ENCODE measurements at places on chromosomes 4 and X.

DNA sequence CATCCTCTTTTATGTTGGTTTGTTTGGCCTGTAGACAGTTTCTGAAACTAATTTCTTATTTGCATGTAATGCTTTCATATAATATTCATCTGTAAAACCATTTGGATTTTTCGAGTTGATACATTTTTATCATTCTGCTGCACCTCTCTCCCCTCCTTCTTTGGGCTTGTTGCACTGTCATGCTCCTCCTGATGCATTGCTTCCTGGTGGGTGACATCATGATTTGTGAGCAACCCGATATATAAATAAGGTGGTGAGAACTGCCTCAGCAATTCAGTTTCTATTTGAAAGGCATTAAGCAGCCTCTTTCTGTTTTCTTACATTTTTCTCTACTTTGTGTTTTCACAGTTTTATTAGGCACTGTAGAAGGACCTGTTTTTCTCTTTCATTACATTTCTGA, 515.7 kb downstream of the RPA4 start:
- H3K27ac ChIP-seq: no peak overlapping the region
- peaks cover 9% of the 10 kb centered on the region for H3K27me3 ChIP-seq

DNA sequence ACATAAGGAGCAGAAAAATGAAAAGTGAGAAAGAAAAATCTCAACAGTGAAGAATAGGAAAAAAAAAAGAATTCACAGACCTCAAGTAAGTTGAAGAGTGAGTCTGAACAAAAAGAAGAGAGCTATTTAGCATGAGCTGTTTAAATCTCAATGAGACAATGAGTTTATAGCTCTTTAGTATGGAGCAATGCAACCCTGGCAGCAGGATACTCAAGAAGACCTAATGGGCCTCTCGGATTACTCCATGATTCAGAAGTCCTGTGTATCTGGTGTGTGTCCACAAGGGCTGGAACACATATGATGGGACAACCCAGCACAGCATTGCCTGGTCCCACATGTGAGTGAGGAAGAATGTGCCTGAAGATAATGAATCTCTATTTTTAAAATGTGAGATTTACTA, 563.1 kb upstream of the INTU start:
- no peaks in the 10 kb centered on the region for H3K27me3 ChIP-seq
- H3K4me1 ChIP-seq: peaks cover 3% of the 10 kb centered on the region
- no peaks in the 10 kb centered on the region for H3K36me3 ChIP-seq
- DNase-seq: peak; percentile 23

- no peaks in the 10 kb centered on the region for H3K36me3 ChIP-seq
- no peak overlapping the region for H3K4me3 ChIP-seq
- no peak overlapping the region for H3K27ac ChIP-seq
Measured at GRCh38 chr4:142380052-142380602, 466.0 kb downstream of the INPP4B start.

- DNase-seq: no peak
- no peak overlapping the region for H3K27ac ChIP-seq
- no peaks in the 10 kb centered on the region for H3K36me3 ChIP-seq
- no peaks in the 10 kb centered on the region for H3K4me1 ChIP-seq
- H3K27me3 ChIP-seq: no peaks in the 10 kb centered on the region
- no peak overlapping the region for H3K4me3 ChIP-seq
Measured at GRCh38 chrX:124829930-124830329, 483.6 kb downstream of the SH2D1A start.

DNA sequence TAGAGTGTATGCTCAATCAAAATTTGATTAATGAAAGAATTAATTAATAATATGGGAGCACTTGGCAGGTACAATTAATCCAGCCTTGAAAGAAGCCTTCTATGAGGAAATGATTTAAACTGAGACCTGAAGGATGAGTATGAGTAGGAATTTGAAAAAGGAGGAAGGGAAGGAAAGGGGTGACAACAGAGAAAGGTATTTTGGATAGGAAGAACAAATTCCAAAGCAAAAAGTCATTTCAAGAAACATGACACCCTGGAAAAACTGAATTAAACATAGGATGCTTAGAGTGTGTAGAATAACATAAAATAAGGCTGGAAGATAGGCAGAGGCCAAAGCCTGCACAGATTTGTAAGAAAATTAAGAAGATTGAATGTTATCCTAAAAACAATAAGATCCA, 29.6 kb downstream of the PHOX2B start:
- H3K27me3 ChIP-seq: peaks cover 46% of the 10 kb centered on the region
- no peaks in the 10 kb centered on the region for H3K4me1 ChIP-seq
- H3K4me3 ChIP-seq: no peak overlapping the region
- no peak overlapping the region for H3K27ac ChIP-seq
- no peak for DNase-seq
- no peaks in the 10 kb centered on the region for H3K36me3 ChIP-seq

- no peak for DNase-seq
- no peak overlapping the region for H3K27ac ChIP-seq
- no peak overlapping the region for H3K4me3 ChIP-seq
- no peaks in the 10 kb centered on the region for H3K4me1 ChIP-seq
- H3K27me3 ChIP-seq: no peaks in the 10 kb centered on the region
Measured at GRCh38 chr4:142120921-142121320, 484.5 kb downstream of the IL15 start.

- H3K27me3 ChIP-seq: no peaks in the 10 kb centered on the region
- H3K27ac ChIP-seq: no peak overlapping the region
- H3K4me1 ChIP-seq: no peaks in the 10 kb centered on the region
Measured at GRCh38 chr4:102061133-102061532, 270.6 kb downstream of the BANK1 start.

DNA sequence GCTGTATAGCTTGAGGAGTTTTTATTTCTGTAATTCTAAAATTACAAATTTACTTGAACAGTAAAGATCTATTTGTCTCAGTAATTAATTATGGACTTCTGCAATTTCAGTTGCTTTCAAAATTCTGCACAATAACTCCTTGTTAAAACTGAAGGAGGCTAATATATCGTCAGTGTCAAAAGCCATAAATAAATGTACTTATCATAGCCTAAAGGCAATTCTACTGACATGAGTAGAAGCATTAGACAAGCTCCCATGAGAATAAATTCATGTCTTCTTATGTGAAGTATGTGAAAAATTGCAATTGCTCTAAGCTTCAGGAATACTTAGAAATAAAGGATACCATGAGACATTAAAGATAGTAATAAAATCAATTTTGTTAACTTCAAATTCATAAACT, 381.2 kb upstream of the PCDH10 start:
- H3K4me3 ChIP-seq: no peak overlapping the region
- no peaks in the 10 kb centered on the region for H3K27me3 ChIP-seq
- H3K27ac ChIP-seq: no peak overlapping the region
- no peaks in the 10 kb centered on the region for H3K4me1 ChIP-seq
- no peak for DNase-seq

DNA sequence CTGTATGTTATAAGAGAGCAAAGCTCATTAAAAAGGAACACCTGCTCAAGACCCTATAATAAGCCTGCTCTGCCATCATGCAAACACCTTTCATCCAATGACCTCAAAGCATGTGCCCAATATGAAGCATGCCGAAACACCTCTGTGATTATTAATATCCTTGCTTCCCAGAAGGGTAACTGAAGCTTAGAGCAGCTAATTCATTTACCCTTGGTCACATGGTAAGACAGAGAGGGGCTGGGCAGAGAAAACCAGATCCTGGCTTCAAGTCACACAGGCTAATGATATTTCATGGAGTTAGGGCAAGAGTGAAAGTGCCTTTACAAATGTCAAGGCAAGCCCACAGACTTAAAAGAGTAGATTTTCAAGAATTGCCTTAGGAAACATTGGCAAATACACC, 5.6 kb downstream of the AMOT start:
- H3K4me1 ChIP-seq: no peaks in the 10 kb centered on the region
- peaks cover 49% of the 10 kb centered on the region for H3K27me3 ChIP-seq
- no peaks in the 10 kb centered on the region for H3K36me3 ChIP-seq

DNA sequence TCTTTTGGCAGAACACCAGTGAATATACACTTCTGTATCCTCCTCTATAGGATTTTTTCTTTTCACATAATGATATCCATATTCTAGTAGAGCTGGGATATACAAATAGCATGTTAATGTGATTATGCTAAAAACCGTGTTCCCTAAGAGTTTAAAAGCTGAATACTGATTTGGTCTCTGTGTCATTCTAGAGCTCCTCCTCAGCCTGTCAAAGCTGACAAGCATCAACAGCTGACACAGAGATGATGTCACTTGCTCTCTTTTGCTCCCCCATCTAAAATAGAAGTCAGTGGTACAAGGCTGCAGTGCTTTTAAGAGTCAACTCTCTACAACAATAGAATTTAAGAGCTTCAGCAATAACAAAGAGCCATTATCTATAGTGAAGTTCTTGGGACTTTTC, 17.1 kb upstream of the HERC3 start:
- no peak for DNase-seq
- no peak overlapping the region for H3K27ac ChIP-seq
- peaks cover 6% of the 10 kb centered on the region for H3K4me1 ChIP-seq
- H3K27me3 ChIP-seq: no peaks in the 10 kb centered on the region
- no peak overlapping the region for H3K4me3 ChIP-seq

DNA sequence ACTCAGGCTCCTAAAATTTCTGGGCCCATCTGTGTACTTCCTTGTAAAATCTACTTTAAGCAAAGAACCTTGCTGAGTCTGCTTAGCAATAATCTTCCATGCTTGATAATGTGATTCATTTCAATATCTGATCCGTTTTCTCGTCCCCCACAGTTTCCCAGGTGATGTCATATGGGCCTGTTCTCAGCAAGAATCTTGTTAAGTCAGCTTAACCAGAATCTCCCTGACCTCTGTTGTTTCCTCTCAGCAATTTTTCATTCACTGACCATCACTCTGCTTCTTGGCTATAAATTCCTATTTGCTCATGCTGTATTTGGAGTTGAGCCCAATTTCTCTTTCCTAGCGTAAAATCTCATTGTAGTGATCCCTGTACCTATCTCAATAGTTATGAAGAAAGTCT, 13.9 kb downstream of the CSN2 start:
- no peaks in the 10 kb centered on the region for H3K27me3 ChIP-seq
- no peaks in the 10 kb centered on the region for H3K36me3 ChIP-seq
- no peak overlapping the region for H3K27ac ChIP-seq
- no peak overlapping the region for H3K4me3 ChIP-seq
- no peaks in the 10 kb centered on the region for H3K4me1 ChIP-seq
- DNase-seq: no peak

DNA sequence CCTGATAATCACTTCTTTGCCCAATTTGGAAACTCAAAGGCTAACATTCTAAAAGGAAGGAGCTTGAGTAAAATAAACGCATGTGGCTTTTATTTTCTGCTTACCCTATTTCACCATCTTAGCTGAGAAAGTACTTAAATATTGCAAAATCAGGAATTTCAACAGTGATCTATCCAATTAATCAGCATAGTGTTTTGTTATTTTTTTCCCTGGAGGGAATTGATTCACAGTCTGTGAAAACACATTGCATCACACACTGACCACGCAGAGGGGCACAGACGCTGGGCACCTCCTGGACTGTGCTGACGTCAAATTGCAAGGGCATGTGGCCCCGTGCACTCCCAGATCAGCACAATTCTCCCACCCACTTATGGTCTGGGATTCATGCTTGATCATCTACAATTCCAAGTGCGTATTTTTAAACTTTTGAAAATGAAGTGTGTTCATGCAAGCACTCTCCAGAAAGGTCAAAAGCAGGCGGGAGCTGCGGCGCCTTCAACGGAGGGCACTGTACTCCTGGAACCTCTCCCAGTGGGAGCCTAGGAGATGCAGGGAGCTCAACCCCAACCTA, 320.6 kb upstream of the PPARGC1A start:
- peak; percentile 76 for DNase-seq
- no peaks in the 10 kb centered on the region for H3K36me3 ChIP-seq
- no peak overlapping the region for H3K27ac ChIP-seq
- H3K4me1 ChIP-seq: no peaks in the 10 kb centered on the region
- no peaks in the 10 kb centered on the region for H3K27me3 ChIP-seq

GRCh38 chr4:154471032-154471431, 20.6 kb downstream of the DCHS2 start:
- peaks cover 21% of the 10 kb centered on the region for H3K4me1 ChIP-seq
- H3K27me3 ChIP-seq: no peaks in the 10 kb centered on the region
- no peak overlapping the region for H3K4me3 ChIP-seq
- DNase-seq: no peak
- H3K27ac ChIP-seq: no peak overlapping the region

- DNase-seq: no peak
- no peaks in the 10 kb centered on the region for H3K4me1 ChIP-seq
- H3K27me3 ChIP-seq: no peaks in the 10 kb centered on the region
- no peak overlapping the region for H3K27ac ChIP-seq
- H3K4me3 ChIP-seq: no peak overlapping the region
Measured at GRCh38 chr4:112173593-112174558, 28.6 kb downstream of the FAM241A start.

DNA sequence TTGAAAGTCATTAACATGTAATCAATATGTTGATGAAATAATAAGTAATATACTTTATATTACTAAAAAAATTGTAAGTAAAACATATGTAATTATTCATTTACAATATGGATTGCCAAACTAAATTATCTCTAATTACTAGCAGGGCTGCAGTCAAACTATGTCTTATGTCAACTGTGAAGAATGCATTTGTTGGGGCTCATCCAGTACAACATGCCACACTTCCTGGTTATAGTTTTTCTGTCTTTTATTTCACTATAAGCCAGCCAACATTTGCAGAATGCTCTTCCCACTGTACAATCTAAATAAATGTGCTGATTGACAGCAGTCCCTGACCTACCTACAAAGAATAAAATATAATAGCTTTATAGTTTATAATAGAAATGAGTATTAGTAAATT, 975.4 kb upstream of the NDST4 start:
- H3K4me3 ChIP-seq: no peak overlapping the region
- H3K27ac ChIP-seq: no peak overlapping the region
- H3K4me1 ChIP-seq: no peaks in the 10 kb centered on the region

DNA sequence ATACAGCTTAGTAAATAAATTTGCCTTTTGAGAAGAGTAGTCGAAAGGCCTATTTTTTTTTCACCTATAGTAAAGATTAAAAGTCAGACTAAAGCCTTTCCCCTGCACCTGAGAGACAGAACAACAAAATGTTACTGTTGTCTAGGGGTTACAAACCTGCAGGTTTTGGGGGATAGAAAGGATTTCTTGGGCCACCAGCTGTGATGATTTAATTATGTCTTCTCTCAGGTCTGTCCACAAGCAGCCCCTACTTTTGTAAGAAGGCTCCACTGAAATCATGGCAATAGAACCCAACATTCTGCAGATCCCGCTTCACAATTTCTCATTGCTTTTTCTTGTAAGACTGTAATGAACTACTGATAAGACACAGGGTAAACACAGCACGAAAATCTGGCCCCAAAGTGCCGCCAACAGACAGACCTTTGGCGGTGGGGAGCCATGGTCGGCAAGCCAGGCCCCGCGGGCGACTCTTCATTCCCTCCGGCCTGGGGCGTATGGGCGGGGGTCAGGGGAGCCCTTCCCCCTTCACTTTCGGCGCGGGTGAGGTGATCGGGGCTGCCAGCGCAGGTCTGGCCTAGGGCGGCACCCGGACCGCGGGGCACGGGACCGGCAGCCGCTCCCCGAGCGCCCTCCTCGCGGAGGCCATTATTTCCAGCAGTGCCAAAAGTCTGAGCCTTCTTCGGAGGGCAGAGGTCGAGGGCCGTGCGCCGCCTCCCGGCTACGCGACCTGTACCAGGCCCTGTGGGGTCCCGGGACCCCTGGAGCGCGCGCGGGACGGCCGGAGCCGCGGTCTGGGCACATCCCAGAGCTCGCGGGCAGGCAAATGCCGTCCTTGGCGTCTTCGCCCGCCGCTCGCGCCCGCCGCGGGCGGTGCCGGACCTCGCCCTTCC, 812 bp upstream of the KDM6A start:
- H3K27me3 ChIP-seq: no peaks in the 10 kb centered on the region
- H3K4me1 ChIP-seq: peaks cover 8% of the 10 kb centered on the region
- DNase-seq: peak; percentile 71
- peaks cover 8% of the 10 kb centered on the region for H3K36me3 ChIP-seq

Measured in lung (tissue), 17 donors.